Stimulated activated CD8-positive, alpha-beta memory T cell treated with anti-CD3 and anti-CD28 coated beads, Interleukin-7, amount 100 ng/mL, for 1 hour (primary cell): ENCODE measurements at places on chromosomes 11 and 22.

- DNase-seq, result no peak
Observed at GRCh38 chr11:12237381-12237784, 127.0 kb downstream of the MICAL2 start.

DNA sequence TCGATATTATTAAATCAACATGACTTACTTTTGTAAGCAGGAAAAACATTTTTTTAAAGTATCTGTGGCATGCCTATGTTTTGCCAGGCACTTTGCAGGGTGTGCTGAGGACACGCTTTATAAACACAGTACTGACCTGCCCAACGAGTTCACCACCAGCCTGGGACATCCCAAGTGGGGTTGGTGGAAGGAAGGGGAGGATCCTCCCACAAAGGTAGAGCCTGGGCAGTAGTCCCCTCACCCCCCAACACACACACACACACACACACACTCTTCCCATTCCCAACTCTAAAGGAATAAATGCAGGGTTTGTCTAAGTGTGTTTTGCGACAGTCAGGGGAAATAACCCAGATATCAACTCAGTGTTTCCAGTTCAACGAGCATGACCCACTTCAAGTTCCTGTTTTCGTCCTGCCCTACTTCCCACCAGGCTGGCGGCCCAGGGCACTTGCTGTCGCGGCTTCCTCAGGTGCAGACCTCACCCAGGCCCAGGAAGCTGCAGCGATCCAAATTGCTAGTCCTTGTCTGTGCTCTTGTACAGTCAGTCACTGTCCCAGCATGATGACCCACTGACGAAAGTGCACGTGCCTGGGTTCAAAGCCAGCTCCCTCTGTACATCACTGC is 3.1 kb downstream of the CERK start:
- peak; percentile 32 for DNase-seq

DNA sequence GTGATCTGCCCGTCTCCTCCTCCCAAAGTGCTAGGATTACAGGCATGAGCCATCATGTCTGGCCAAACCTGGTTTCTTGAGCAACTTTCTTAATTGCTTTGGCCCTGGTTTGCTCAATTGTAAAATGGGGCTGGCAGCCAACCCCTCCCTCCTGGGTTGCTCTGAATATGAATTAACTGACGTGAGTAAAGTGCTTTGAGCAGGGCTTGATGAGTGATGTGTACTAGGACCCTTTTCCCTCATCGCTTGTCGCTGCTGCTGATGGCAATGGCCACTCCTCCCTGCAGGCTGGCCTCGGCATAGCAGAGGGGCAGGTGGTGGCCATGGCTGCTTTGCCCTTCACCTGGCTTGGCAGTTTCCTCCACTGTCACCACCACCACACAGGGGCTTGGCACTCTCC is 41.5 kb downstream of the RNF141 start:
- no peak for DNase-seq

DNA sequence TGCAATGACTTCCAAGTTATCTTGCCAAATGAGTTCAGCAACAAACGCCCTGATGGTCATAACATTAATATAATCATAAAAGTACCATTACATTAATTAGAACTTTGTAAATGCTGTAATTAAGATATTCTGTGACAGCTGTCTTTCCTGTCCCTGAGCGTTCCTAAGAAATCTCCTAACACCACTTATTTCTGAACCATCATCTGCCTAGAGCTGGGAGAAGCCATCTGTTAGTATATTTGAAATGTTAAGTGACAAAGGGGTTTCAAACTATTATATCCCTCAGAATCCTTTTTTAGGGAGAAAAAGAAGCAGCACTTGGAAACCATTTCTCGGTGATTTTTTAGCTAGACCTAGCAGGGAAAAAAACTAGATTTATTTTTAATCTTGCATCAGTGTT is 657.5 kb downstream of the FAM181B start:
- DNase-seq, result no peak

DNA sequence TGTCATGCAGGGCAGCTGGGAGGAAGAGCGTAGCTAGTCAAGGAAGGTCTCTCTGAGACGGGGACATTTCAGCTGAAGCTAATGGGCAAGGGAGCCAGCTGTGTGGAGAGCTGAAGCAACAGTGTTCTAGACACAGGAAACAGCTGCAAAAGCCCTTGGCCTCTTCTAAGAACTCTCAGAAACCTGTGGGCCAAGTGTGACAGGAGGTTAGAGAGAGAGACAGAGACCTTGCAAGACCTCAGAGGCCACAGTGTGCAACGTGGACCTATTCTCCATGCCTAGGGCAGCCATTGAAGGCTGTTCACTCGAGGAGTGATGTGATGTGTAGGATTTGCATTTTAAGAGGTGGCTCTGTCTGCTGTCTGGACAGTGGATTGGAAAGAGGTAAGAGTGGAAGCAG is 48.7 kb upstream of the TNRC6B start:
- DNase-seq, result no peak

DNA sequence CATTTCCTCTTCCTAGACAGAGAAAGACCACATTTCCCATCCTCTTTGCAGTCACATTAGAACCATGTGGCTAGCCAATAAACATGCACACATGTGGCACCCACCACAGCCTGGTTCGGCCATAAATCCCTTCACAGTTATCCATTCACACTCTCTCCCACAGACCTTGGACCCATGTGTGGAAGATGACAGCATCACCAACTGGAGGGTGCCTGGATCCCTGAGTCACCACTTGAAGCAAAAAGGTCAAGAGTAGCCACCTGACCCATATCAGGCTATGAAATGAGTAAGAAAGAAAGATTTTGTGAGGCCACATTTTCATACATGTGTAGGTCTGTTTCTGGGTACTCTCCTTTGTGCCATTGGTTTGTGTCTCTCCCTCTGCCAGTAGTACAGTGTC is 9.0 kb upstream of the TMEM121B start:
- no peak for DNase-seq

- DNase-seq, result no peak
Observed at GRCh38 chr11:119671561-119672015, 57.4 kb downstream of the NECTIN1 start.

- no peak for DNase-seq
Observed at GRCh38 chr11:9739123-9739900, 75.4 kb downstream of the SWAP70 start.

DNA sequence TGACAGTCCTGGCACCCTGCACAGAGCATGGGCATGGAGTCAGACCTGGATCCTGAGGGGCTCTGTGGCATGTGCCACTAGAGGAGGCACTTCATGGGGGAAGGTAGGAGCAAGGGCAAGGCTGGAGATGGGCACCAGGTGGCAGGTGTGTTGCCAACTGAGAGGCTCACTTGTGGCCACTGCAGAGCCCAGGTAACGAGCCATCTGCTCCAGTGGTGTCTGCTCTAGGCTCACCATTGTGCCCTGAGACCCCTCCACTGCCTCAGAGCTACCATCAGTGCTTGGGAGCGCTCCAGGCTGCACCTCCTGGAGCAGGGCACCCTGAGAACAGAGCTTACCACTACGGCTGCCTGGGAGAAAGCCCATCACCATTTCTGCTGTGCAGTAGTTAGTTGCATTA is 1.3 kb upstream of the ZDHHC8 start:
- DNase-seq, result no peak

DNA sequence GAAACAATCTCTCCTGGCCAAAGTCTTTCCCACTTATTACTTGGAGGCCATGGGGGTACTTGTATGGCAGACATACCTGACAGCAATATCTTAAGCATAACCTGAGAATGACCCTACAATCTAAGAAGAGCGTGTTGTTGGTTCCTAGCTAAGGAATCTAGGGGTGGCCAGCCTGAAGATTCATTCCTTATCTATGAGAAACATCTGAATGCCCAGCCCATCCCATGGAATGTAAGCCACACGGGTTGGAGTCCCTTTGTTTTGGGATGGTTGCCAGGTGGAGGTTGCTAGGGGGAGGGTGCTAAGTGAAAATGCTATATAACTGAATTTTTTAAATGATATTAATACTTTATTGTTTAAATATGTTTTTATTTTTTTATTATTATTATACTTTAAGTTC is 725.0 kb downstream of the ETS1 start:
- DNase-seq, result no peak

GRCh38 chr22:33923660-33924246 is 3.5 kb upstream of the LARGE1 start:
- DNase-seq, result no peak

DNA sequence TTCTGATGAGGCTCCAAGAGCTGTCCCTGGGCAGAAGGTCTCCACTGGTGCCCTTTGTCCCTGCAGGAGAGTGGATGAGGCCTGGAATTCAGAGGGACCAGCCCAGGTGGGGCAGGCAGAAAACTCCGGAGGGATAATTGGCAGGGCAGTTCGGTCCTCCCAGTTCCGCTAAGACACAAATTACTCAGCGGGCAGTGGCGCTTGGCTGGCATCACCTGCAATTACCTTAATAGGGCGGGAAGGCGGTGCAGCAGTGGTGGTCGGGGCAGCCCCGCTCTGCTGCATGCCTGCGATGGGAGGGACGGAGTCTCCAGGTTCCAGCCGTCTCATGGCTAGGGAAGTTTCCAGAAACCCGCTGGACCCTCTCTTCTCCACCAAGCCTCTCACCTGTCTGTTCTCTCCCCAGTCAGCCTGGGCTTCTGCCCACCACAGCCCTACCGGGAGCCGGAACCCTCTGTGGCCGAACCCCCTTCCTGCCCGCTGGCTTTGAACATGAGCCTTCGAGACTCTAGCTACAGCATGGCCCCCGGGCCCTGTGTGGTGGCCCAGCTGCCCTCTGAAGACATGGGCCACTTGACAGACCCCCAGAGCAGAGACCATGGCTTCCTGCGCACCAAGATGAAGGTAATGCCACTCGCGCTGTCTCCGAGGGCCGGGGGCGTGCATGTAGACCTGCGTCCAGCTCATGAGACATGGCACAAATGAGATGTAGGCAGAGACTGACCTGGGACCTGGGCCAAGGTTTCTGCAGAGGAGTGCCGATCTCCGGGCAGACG is 7.0 kb downstream of the OVOL1 start:
- DNase-seq, result no peak

DNA sequence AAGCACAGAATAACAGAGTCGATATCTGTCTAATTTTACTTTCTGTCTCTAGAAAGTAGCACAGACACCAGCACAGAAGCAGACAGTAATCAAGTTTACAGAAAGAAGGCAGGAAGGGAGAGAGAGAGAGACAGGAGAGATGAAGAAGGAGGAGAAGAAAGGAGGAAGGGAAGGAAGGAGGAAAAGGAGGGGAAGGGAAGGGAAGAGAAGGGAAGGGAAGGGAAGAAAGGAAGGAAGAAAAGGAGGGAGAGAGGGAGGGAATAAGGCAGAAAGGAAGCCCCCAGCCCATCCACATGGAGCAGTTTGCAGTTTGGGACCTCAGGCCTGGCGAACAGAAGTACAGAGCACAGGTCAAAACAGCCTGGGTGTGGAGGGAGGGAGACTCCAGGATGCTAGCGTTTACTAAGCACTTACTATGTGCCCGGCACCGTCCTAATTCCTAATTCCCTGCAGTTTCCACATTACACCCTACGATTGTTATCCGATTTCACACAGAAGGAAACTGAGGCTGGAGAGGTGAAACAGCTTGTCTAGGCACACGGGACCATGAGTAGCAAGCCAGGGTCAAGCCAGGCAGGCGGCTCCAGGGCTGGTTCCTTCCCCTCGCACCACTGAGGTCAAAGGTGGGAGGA is 46.0 kb upstream of the WNT7B start:
- DNase-seq, result no peak

DNA sequence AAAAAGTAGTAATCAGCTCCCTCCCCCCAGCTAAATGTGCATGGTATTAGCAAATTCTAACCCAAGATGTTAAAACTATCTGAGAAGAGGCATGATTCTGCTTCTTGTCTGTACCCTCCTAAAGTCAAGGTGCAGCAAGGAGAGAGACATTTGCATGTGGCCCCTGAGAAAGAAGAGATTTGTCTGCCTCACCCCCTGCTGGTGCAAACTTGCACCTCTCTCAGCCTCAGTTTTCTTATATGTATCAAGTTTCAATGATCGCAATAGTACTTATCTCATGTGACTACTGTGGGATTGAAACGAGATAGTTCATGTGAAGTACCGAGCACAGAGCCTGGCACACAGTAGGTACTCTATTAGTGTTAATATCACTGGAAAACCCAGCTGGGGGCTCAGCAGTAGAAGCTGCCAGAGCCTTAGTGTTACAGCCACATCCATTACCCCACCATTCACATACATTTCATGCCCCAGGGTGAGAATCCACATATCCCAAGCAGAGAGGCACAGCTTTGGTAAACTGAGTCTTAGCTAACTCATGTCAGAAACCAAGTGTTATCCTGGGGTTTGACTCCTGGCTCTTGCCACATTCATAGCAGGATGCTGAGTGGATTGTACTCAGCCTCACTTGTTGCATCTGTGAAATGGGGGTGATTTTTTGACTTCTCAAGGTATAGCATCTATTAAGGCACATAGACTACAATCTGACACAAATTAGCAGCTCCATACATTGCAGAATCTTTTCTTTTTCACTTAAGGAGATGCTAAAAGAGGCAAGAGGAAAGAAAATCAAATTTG is 24.9 kb downstream of the CD44 start:
- no peak for DNase-seq

GRCh38 chr11:2958251-2958650 is 29.0 kb upstream of the PHLDA2 start:
- no peak for DNase-seq

GRCh38 chr11:96074551-96075310 is 150.8 kb upstream of the MTMR2 start:
- no peak for DNase-seq

DNA sequence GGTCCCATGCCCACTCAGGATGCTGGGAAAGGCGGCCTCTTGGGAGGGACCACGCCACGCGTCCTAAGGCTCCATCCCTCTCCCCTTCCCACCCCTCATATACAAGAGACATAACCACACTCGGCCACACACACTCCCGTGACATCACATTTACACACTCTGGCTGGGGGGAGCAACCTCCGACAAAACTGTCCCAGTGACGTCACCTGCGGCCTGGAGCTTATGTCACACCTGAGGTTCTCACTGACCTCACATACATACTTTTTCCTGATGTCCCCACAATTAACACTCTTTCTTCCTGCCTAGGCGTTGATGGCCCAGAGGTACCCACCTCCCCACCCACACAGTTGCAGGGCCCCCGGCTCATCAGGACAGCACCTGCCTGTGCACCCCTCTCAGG is 1.9 kb downstream of the ELFN2 start:
- no peak for DNase-seq

DNA sequence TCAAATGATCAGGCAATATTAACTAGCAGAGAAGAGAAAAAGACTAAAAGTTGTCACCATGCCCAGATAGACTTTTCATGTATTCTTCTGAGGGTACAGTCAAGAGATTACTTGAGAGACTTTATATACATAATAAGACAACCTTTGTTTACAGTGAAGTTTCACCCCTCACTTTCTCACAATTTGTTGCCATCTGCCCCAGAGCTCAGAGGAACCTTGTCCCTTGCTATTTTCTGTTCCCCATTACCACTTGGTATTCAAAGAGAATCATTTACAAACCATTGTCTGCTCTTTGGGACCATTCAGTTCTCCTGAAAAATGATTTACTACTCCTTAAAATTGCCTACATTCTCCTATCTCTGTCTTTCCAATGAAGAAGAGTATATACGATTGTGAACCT is 544.6 kb downstream of the CNTN5 start:
- no peak for DNase-seq

GRCh38 chr22:17359501-17359900 is 9.8 kb upstream of the CECR2 start:
- no peak for DNase-seq

GRCh38 chr11:17129003-17129402 is 51.5 kb upstream of the RPS13 start:
- DNase-seq, result no peak

- no peak for DNase-seq
Observed at GRCh38 chr11:34240150-34240494, 117.7 kb downstream of the ABTB2 start.

- DNase-seq, result no peak
Observed at GRCh38 chr11:77110836-77111235, 8.2 kb downstream of the OMP start.
